ENCODE measurements at places on chromosomes 7 and 10.

DNA sequence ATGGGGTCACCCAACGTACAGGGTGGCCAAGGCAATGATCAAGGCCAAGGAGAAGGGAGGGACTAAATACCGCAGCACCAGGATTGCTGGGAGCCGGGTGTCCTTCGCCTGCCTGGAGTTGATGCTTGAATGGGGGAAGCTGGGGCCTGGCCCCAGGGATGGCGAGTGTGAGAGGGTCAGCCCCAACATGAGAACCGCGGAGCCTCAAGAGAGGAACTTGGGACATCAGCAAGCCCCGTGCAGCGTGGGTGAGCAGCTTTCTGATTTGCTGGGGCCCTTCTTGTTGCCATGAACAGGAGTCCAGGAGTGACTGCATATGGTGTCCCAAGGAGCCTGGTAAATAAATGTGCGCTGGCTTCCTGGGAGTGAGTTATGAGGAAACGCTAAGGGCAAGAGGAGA, 72.8 kb upstream of the PITRM1 start:
- DNase-seq, result no peak

DNA sequence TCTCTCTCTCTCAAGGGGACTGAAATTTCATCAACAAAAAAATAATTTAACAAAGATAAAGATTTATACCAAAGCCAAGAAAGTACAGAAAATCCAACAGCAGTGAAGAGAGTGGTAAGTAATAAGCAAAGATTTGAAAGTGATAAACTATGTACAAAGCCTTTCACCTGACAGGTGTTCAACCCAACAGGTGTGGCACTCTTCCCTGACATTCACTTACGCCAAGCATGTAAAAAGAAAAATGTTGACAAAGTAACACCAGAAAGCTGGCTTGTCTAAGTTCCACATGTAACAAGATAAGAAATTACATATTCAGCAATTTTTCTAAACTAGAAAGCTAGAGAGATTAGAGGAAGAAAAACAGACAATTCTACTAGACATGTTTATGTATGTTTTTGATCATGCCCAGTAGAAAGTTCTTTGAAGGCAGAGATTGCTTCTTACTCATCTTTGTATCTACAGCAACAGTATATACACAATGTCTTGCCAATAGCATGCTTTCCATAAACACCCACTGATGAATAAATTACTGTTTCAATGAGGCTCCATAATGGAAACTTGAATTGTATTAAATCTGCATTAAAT, 468.5 kb downstream of the PARD3 start:
- no peak for DNase-seq

DNA sequence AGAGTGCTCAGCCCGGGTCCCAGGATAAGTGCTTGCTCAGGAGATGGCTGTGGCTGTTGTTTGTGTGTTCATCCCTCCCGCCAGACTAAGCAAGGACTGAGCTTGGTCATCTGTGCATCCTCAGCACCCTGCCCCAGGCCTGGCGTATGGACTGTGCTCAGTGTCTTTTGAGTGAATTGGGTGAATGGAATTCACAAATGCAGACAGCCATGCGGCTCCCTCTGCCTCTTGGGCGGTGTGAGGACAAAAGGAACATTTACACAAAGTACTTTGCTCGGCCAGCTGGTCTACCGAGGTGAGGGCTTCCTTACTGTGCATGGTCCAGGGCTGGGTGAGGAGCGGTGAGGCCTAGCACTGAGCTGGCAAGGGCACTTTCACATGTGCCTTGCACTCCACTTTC, 120.2 kb downstream of the CDH23 start:
- no peak for DNase-seq

DNA sequence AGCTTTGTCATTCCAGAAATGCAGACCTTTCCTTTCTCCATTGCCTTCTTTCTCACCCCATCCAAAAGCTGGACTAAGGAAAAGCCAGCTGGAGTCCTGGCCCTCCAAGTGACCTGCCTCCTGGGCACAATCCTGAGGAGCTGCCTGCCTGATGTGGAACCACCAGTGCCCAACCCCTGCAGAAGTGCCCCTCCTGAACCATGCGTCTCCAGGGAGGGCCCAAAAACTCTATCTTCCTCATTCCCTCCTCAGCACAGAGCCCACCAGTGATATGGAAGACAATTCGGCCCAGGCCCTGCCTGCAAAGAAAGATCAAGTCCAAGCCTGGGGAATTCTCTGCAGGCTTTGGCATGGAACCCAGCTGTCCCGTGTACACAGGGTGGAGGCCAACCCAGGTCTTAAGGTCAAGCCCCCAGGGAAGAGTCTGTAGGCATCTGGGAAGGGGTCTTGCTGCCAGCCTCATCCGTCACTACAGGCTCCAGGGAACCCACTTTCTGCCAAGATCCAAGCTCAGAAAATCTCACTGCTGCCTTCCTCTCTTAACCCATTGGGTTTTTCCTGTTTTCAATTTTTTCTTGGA, 3.5 kb upstream of the GRID1 start:
- DNase-seq, result no peak

DNA sequence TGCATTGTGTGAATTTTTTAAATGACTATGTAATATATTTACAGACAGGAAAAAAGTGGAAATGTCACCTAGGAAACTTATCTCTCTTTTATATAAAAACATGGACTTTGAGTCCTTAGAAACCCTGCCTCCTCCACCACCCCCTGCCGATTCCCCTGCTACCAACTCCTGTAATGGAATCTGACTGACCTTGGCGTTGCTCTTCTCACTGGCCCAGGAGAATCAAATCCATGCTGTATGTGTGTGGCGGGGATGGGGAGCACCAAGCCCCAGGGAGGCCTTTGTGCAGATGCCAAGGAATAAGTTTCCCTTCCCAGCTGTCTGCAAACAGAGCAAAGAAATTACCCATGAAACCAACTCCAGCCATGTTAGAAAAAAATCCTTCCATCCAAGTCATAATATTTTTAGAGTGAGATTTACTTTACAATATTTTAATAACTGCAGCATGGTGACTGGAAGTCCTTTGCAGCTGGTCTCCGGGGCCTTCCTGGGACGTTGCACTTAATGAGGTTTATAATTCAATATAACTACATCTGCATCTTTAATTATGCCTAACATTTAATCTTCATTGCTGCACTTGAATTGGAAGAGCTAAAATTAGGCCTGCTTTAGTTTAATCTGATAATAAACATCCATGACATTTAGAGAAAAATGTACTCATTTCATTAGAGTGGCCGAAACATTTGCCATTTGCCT, 111.4 kb upstream of the CACUL1 start:
- no peak for DNase-seq

- no peak for DNase-seq
These were observed 6.1 kb downstream of the ZNF786 start for GRCh38 chr7:149084407-149084806.

- no peak for DNase-seq
These were observed 69.5 kb downstream of the TCERG1L start for GRCh38 chr10:131242007-131242406.

- no peak for DNase-seq
These were observed 217.1 kb upstream of the GHITM start for GRCh38 chr10:83921984-83922860.

DNA sequence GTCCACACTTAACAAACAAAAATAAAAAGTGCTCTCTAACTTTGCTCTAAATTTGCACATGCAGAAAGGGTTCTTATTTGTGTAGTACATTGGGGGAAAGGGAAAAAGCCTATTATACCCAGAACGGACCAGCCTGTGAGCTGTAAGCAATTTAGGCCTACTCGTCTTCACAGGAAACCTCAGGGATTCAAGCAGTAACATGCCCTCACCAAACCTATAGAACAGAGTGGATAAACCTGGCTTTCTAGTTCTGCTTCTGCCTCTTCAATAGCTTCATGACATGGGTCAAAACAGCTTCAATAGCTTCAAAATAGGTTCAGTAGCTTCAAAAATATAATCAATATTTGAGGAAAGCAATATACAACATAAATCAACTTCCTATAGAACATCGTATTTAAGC, 163.7 kb downstream of the ARL4A start:
- no peak for DNase-seq

GRCh38 chr7:133478591-133479135, 225.8 kb downstream of the EXOC4 start:
- DNase-seq, result no peak

GRCh38 chr7:3780525-3780924, 479.5 kb downstream of the SDK1 start:
- DNase-seq, result no peak

DNA sequence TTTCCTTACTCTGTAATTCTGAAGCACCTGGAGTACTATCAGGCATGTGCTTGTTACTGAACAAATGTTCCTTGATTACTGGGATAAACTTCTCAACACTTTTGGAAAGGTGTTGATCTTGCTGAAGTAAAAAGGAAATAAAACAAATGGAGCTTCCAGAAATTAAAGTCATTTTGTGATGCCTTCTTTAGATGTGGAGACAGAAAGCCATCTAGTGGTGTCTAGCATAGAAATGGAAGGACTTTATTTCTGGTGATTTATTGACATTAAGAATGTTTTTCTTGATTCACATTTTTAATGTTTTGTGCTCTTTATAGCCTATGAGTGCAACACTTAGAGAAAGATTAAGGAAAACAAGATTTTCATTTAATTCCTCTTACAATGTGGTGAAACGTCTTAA, 1.4 kb downstream of the SFR1 start:
- DNase-seq, result no peak

- DNase-seq, result no peak
These were observed 2.5 kb downstream of the DGKB start for GRCh38 chr7:14900051-14900450.

DNA sequence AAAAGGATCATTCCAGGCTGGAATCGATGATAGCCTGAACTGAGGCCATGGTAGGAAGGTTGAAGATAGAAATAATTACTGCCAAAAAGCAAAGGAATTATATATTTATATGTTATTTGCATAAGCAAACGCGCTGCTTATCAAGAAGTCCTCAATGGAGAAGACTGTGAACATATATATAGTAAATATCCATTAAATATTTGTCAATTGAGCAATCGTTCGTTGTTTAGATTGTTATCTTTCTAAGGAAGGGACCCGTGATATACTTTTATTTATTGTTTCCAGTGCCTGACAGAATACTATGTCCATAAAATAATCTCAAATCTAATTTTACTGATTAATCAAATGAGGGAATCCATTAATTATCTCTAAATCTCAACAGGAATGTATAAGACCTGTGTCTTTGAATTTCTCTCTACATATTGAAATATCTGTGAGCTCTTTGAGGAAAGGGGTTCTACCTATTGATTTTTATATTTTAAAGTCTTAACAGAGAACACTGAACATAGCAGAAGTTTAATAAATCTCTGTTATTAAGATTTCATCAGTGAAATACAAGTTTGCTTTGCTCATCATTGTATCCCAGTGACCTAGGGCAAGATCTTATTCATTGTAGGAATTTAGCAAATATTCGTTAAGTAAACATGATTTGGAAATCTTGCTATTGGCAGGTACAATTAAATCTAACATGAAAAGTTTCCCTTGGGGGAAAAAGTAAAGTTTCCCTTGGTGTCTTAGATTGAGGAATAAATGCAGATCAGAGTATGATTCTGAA, 12.0 kb upstream of the HERC4 start:
- DNase-seq, result no peak

DNA sequence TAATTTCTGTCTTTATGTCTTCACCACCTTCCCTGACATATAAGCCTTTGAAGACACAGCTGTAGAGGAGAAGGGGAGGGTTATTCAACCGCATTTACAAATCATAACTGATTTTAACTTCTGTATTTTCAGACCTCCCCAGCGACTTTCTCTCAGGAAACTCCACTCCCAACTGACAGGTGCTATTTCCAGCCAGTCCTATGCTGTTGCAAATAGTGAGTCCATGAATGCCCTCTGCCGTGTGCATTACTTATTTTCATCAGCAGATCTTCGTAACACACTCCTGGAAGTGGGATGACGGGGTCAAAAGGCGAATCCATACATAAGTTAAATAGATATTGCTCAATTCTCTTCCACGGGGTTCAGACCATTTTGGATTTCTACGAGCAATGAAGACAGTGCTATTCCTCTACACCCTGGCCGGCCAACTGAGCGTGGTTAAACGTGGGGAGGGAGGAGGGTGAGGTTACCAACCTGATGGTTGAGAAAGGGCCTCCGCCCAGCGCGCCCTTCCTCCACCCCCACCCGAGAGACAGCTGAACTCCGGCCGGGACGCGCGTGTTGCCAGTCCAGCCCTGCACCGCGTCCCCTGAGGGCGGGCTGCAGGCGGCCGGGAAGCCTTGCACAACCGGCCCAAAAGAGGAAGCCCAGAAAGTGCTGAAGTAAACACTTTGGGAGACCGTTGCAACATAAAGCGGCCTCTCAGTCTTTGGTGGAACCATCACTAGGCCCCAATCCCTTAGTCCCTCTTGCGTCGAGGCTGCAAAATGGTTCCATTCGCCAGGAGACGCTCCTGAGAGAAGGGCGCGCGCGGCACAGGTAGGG, at the start of gene APBB1IP:
Gene APBB1IP (plus strand): TSS at position 705 of the 825 bp plus-strand sequence. CDS start 53,986 bp downstream, outside the sequence.
- DNase-seq, result peak; percentile 47

DNA sequence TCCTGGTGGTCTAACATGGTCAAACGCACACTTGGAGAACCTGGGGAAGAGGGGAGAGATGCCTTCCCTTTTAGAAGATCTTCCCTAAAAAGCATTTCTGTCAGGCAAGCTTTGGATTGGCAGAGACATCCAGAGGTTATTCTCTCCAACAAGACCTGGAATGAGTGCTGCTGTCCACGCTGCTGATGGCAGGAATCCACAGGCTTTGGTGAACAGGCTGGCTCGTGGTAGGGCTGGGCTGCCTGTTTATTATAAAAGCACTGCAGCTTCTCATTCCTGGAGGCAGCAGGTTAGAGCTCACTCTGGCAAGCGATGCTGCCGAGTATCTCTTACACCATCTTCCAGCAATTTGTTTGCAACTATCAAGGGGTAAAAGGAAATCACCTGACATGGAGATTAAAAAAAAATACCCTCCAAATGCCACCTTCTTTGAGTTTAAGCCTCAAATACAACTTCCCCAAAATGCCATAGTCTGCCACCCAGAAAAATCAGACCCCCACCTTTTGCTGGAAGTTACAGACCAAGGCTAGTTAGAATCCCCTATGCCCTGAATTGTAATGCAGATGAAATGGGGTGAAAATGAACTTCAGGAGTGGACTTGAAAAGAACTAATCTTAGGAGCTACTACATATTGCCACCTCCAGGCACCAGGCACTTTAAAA, 152.1 kb upstream of the KMT2E start:
- no peak for DNase-seq

DNA sequence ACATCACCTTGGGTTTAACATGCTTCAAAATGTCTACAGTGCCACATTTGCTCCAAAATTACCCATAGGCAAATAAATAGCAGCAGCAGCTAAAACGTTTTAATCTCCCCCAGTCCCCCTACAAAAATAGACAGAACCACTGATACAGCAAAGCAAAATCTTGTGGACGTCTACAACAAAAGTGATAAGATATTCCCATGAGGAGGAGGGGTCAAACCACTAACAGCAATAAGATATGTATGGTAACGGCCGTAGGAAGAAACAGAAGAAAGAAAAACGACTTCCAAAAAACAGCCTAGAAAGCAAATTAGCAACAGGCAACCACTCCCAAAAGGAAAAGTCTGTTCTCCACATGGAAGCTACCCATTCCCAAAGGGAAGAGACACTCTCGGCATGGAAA, 34.5 kb upstream of the ST8SIA6 start:
- no peak for DNase-seq

GRCh38 chr10:105041956-105042355, 400.9 kb downstream of the SORCS3 start:
- no peak for DNase-seq

GRCh38 chr10:96072674-96073073, 29.3 kb downstream of the CCNJ start:
- no peak for DNase-seq

Measured in stimulated activated CD4-positive, alpha-beta T cell treated with anti-CD3 and anti-CD28 coated beads, TNF-alpha, amount 100 ng/mL, for 24 hours (primary cell).